ENCODE measurements at places on chromosomes 3 and 15.

DNA sequence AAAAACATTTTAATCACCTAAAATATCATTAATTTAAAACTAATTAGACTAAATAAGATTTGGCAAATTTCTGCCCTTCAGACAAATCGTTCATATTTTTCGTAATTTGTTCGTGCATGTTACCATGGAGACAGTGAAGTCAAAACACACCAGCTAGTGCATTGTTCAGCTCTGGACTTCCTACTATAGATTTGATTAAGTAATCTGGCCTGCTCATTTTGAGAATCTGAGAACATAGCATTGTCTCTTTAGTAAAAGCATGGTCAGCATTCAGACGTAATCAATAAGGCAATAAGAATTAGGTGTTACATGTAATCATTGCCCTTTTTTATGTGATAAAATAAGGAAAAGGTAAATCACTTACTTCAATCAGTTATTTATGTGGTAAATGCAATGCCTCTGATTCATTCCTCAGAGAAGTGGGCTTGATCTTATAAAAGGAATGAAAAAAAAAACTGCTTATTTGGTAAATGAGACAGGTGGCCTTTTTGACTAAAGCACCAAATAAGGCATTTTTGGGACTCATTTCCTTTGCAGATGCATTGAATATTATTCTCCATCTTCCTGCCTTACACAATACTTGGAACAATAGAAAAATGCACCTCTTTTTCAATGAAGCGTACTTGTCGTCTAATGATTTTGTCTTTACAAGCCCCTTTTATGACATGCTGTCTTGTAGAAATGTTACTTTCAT, 84.5 kb upstream of the FNDC3B start:
- DNase-seq = no peak

DNA sequence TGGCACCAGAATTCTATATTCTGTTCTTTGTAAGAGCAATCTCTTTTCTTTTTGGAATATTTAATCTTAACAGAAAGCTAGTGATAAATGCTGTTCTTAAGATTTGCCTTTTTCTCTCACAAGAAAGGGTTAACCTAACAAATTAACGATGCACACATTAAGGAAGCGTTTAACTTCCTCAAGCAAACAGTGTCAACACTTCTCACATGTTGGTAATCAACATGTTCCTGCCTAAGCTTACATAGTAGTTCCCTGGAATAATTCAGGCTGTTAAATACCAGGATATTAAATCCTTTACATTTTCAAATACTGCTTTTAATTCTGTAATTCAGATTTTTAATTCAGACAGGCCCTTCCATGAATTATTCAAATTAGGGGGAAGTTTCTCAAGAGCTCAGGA, 67.4 kb upstream of the RPL35A start:
- no peak for DNase-seq

DNA sequence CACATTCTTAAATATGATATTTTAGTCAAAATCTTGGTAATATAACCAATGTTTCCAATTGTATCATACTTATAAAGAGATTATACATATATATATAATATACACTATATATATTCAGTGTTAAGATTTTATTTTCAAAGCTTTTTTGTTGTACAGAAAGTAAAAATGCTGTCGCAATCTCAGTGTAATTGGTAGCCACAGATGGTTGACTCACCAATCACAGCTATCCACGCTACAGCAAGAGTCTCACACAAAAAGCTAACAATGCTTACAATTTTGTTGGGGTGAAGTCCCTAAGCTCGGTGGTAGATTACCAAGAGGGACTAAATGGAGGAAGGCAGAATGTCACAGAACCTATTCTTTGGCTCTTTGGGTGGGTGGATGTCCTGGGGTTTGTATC, 16.9 kb upstream of the CFAP161 start:
- no peak for DNase-seq

DNA sequence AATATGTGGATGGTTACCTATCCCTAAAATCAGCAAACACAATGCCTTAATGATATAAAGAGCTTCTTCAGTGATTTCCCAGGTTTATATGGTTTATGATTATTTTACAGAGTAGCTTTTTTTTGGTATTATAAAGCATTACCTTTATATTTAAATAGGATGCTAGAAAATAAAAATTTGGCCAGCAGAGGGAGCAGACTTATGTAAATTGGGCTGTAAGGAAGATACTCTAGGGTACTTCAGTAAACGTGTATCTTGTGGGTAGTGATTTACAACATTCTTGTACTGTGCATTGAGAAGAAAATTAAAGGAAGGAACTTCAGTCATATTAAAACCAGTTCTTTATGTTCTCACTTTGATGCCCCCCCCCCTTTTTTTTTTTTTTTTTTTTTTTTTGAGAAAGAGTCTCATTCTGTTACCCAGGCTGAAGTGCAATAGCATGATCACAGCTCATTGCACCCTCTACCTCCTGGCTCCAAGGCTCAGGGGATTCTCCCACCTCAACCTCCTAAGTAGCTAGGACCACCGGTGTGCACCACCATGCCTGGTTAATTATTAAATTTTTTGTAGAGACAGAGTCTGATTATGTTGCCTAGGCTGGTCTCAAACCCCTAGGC, 167.9 kb downstream of the BBX start:
- DNase-seq = no peak
